ENCODE measurements at places on chromosomes 4 and X.

DNA sequence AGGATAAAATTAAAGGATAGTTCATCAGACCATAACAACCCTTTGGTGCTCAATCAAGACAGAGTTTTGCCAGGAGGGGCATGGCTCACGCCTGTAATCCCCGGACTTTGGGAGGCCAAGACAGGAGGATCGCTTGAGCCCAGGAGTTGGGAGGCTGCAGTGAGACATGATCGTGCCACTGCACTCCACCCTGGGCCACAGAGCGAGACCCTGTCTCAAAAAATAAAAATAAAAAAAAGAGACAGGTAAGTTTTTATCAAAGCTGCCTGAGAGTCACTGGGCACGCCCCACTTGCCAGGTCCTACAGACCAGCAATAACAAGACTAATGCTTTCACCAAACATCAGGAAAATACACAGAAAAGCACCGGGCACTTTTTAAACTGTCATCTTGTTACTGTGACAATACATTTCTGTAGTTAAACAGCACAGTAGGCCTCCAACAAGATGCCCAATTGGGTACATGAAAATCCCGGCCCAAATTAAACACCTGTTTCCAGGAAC is 765 bp downstream of the CFAP97 start:
- DNase-seq = no peak

DNA sequence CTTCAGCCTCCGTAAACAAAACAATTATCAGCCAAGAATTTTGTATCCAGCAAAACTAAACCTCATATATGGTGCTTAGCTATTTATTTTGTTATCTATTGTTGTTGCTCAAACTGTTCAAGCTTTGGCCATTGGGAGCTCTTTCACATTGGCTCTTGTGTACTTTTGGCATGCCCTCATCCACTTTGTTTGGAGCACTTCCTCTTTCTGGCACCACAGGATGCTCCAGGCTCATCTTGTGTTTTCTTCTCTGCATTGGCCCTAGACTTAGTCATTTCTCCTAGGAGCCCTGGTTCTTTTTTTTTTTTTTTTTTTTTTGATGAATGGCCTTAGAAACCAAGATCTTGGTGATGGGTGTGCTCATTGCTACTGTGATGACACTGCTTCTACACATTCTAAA is 74.5 kb downstream of the DIPK2B start:
- no peak for DNase-seq

DNA sequence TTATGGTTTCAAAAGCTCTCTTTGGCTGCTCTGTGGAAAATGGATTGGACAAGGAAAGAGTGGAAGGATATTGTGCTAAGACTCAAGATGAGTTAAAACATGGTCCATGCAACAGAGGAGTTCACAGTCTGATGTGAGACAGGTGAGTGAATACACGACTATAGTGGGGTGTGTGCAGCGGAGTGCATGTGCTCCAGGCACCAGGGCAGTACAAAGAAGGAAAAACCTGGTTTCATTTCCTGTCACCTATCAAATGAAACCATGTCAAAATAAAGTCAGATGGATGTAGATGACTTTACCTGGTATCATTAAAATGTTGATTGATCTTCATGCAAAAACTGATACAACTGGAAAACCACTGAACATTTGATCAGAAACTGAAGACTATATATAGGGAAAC is 241.0 kb upstream of the RASGEF1B start:
- no peak for DNase-seq

DNA sequence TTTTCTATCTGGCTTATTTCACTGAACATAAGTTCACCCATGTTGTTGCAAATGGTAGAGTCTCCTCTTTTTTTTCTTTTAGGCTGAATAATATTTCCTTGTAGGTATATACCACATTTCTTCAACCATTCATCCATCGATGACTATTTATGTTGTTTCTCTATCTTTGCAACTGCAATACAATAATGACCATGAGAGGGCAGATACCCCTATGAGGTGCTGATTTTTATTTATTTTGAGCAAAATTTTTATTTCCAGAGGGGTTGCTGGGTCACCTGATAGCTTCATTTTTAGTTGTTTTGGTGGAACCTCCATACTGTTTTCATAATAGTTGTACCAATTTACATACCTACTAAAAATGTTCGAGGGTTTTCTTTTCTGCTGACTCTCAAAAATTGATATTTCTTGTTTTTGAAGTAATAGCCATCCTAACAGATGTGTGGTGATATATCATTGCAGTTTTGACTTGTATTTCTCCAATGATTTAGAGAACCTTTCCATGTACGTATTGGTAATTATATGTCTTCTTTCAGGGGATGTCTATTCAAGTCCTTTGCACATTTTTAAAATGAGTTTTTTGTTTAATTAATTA is 1697.0 kb downstream of the PCDH7 start:
- DNase-seq = no peak

DNA sequence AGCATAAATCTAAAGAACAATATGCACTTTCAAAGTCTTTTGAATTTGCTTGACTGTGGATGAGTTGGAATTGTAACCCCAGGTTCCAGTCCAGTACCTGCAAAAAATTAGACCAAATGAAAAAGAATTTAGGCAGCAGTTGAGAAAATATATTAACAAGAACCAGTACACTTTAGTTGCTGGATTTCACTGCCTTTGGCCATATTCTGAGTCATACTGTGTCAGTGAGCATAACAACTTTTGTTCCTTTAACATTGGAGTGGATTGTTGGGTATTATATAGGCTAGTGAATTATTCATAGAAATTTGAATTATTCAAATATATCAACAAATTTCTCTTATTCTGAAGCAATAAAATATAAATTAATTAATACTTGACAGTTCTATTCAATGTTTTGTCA is 101.5 kb upstream of the SMAD1 start:
- DNase-seq = no peak

GRCh38 chrX:24285082-24285481 is 28.8 kb downstream of the SUPT20HL2 start:
- no peak for DNase-seq

- no peak for DNase-seq
Measured at GRCh38 chr4:156169011-156169410, 215.3 kb upstream of the CTSO start.

GRCh38 chr4:72365016-72365415 is 204.0 kb downstream of the ADAMTS3 start:
- DNase-seq = no peak

- DNase-seq = no peak
Measured at GRCh38 chrX:24259544-24260240, 54.2 kb downstream of the SUPT20HL2 start.

DNA sequence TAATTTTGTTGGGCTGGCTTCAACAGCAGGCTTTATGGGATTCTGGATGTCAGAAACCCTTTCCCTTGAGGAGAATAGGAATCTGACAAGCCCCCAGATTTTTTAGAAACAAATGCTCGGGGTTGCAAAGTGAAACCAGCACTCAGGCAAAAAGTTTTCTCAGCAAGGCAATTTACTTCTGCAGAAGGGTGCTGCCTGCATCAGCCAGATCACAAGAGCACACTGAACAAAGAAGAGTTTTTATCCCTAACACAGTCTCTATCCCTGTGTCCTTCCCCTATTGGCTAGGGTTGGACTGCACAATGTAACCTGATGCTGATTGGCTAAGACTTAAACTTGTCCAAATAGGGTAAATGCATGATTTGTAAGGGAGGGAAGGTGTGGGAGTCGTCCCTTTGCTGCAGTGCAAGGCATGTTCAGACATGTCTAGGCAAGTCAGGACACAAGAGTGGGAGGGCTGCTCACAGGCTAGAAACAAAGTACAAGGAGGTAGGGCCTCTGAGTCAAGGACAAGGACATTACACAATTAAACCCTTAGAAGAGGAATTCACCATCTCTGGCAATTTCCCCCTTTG is 175.8 kb downstream of the CCNG2 start:
- DNase-seq = no peak

DNA sequence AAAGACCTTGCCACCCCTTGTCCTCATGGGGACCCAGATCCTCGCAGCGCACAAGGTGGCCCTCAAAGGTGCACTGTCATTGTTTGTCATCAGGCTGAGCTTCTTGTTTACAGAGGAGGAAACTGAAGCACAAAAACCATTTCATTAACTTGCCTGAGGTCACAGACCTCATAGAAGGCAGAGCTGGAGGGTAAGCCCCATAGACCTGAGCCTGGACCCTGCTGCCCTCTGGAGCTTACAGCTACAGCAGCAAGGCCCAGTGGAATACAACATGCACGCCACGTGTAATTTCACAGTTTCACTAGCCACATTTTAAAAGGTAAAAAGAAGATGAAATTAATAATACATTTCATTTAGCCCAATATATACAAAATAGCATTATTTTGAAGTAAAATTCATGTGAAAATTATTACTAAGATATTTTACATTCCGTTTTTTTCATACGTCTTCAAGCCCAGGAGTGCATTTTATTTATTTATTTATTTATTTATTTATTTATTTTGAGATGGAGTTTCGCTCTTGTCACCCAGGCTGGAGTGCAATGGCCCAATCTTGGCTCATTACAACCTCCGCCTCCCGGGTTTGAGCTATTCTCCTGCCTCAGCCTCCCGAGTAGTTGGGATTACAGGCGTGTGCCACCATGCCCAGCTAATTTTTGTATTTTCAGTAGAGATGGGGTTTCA is 8.8 kb downstream of the JAKMIP1 start:
- DNase-seq = no peak

DNA sequence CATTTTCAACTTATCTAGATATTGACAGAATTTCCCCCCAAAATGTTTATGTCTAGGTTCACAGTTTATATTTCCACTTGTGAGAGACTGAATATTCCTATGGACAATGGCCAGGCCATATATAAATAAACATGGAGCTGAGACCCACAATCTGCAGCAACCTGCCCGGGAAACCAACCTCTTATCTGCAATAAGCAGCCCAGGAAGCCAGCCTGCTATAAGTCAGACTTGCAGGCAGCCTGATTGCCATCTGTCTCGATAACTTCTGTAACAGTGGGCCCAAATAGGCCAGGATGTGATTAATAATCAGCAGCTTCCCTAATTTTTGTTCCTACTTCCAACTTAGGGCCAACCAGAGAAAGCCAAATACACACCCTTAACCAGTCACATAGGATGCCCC is 5.2 kb upstream of the NAP1L5 start:
- DNase-seq = no peak

DNA sequence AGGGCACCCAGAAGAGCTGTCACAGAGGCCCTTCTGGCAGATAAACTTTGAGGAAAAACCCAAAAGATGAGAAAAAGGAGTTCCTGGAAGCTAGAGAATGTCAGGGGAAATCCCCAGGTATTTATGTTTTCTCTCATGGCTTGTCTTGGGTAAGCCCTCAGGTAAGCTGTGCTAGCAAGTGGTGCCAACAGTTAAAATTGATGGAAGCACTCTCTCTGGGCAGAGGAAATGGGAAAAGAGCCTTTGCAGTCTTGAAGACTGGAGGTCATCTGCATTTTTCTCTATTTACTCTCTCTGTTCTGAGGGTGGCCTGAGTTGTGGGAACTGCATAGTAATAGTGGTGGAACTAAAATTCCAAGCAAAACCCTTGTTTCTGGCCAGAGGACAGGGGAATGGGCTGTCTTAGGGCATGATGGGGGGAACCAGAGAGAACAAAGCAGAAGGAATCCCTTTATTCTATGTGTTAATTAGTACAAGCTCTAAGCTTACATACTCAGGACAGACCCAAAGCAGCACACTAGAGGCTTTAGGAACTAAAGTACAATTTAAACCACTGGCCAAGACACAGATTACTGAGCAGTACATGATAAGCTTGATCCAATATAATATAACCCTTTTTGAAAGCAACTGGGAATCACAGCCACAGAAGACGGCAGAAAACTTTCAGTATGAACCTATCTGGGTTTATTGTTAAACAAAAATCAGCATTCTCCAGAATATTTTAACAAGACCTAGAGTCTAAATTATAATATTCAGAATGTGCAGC is 53.3 kb upstream of the SLC10A4 start:
- no peak for DNase-seq

DNA sequence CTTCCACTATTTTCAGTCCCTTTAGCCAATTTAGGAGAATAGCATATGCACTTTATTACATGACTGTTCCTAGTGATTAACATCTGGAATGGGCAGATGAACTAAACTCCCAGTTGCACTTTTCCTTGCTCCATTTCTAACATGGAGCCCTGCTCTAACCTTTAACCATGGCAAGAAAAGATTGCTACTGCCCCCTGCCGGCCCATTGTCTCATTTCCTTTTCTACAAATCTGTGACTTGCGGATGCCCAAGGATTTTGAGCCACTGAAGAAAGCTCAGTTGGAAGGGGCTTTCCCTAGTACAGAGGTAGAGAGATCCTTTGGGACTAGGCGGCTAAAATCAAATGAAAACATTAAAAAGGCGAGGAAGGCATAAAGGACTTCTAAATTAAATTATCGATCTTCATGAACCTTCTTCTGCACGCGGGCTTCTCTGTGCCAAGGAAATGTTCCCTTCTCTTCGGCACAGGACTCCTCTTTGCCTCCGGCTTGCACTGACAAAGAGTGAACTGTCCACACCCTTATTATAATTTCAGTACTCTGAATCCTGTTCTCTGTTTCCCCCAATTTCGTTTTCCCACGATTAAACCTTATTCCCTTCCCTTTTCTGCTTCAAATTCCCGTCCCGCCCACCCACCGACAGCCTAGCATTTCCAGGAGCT is 577 bp upstream of the GLRA2 start:
- peak; percentile 60 for DNase-seq

- DNase-seq = no peak
Measured at GRCh38 chr4:67055319-67055718, 490.0 kb downstream of the CENPC start.

DNA sequence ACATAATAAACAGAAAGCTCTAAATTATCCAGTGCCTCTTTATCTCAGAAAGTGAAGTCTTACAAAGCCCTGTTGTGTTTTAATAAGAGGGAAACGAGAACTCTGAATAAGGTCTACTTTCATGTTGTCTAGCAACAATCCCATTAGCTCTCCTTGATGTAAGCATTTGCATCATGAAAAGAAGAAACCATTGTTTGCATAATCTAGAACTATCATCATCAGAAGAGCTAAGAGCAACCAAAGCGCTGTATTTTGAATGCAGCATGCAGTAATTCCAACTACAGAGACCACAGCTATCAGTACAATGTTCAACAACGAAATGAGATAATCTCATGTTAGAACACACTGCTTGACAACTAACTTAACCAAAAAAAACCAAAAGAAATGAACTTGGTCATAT is 257.1 kb downstream of the CAMK2D start:
- no peak for DNase-seq

DNA sequence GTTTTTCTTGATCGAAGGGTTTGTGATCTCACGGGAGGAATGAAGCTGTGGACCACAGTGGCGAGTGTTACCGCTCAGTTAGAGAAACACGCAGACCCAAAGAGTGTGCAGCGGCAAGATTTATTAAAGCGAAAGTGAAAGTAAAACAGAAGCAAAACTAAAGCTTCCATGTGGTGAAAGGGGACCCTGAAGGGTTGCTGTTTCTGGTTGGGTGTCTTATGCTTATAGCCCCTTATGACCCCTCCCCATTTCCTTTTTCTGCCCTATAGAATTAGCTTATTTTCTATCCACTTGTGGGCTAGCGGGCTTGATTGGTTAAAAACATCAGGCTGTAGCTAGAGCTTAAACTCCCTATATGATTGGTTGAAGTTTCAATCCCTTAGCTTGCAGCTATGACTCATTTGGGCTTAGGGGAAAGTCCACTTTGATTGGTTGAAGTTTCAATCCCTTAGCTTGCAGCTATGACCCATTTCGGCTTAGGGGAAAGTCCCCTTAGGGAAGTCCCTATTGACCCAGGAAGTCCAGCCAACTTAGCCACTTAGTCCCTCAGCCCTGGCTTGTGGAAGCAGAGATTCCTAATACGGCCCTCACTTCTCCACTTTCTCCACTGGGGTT is 171.2 kb upstream of the NWD2 start:
- no peak for DNase-seq

GRCh38 chr4:112916868-112917267 is 132.6 kb upstream of the ANK2 start:
- no peak for DNase-seq

Data from right atrium auricular region (tissue), 2 donors.